CD4-positive, alpha-beta T cell treated with Interleukin-4 for 1 hour (primary cell): ENCODE measurements at places on chromosomes 2 and 18.

- DNase-seq: no peak
Measured at GRCh38 chr2:65880436-65880835, 448.0 kb upstream of the SPRED2 start.

DNA sequence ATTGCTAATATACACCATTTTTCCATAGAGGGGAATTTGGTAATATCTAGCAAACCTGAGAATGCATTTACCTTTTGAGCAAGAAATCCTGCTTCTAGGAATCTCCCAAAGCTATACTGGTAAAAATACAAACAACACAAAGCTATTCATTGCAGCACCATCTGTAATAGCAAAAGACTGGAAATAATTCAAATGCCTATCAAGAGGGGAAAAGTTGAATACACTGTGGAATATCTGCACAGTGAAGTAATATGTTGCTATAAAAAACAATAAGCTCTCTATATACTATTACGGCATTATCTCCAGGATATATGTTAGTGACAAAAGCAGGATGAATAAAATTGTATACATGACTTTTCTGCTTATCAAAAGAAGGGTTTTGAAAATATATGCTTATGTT lies 112.3 kb upstream of the CHAC2 start:
- DNase-seq: no peak

- no peak for DNase-seq
Measured at GRCh38 chr2:32742376-32742775, 114.5 kb downstream of the TTC27 start.

DNA sequence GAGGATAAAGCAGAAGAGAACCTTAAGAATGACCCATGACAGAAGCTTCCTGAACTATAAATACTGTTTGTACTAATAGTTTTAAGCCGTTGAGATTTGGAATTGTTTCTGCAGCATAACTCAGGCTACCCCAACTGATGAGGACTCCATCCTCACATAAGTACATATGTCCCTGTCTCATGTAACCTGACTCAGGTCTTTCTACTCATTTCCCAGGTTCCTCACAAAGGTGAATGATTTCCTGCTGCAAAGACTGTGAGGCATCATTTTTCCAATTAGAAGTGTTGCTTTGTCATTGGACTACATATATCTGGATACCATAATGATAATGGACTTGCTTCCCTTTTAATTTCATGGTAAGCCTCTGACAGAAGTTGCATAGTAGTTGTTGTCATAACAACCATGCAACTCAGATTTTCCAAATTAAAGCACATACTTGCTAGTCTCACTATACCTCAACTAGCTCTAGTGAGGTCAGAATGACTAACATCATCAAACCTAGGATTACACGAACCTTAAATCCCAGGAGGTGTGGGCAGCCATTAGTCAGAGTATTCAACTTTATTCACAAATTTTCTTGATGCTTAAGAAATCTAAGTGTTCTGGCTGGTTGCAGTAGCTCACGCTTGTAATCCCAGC lies 38.0 kb upstream of the NEDD4L start:
- DNase-seq: no peak

- DNase-seq: no peak
Measured at GRCh38 chr2:62156861-62157496, 38.9 kb upstream of the B3GNT2 start.

DNA sequence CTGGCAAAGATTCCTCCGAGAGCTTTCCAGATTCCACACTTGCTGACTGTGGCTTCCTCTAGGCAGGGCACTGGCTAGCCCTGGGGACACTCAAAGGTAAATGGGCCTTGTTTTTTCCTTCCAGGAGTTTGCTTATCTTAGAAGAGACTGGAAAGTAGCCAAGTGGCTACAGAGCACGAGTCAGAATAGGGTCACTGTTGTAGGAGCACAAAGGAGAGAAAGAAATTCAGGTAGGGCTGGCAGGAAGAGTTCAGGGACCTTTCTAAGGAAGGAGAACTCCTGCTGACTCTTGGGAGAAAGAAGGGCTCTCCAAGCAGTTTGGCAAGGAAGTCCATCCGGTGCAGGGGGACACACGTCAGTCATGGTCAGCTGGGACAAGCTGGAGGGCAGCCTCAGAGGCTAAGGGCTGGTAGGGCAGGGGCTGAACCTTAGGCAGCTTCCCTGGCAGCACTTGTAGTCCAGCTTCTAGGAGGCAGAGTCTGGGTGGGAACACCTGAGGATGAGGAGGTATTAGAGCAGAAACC lies 39.5 kb downstream of the NIFK start:
- DNase-seq: no peak

GRCh38 chr2:232815569-232815968 lies 39.2 kb upstream of the KCNJ13 start:
- DNase-seq: no peak

DNA sequence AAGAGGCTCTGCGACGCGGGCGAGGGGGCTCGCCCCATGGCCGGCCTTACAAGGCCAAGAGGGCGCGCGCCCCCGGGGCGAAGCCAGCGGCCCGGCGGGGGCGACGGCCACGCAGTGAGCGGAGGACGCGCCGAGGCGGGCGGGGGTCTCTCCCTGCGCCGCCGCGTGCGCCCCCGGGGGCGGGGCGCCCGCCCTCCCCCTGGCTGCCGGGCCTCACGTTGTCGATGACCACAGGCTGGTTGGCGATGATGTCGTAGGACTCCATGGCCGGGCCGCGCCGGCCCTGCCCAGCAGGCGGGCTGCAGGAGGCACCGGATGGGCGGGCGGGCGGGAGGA lies 250 bp downstream of the ACTR1B start:
- DNase-seq: no peak

- no peak for DNase-seq
Measured at GRCh38 chr2:37784071-37784758, 112.8 kb upstream of the CDC42EP3 start.

DNA sequence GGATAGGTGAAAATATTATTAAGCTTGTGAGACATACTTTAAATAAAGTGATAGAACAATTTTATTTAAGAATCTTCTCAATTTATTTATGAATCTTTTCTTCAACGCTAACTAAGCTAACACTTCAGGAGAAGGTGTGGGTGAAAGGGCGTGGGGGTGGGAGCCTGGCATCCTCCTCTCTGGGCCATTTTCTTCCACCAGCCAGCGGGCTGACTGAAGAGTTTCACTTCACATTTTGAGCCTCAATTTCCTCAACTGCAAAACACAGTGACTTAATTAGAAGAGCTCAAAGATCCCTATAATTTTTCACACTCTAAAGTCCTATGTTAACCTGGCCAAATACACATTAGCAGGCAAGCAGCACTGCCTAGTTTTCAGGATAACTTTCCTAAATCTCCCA lies 94.8 kb downstream of the FTCDNL1 start:
- no peak for DNase-seq

- DNase-seq: peak; percentile 43
Measured at GRCh38 chr18:63518178-63519012, 23.8 kb upstream of the SERPINB12 start.

- DNase-seq: no peak
Measured at GRCh38 chr18:40897884-40898283, 1057.2 kb upstream of the PIK3C3 start.

- DNase-seq: no peak
Measured at GRCh38 chr2:236857246-236857645, 228.4 kb upstream of the COPS8 start.

DNA sequence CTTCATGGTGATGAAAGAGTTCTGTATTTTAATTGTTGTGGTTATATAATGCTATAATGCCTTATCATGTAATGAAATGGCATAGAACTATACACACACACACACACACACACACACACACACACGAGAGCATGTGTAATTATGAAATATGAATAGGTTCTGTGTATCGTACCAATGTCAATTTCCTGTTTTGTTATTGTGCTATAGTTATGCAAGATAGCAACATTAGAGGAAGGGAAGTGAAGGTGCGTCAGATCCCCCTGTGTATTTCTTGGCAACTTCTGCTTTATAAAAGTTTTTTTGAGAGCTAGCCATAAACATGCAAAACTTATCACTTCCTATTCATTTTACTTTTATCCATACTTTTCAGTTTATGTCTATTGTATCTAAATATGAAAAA lies 60.7 kb upstream of the ARHGAP15 start:
- peak; percentile 55 for DNase-seq

DNA sequence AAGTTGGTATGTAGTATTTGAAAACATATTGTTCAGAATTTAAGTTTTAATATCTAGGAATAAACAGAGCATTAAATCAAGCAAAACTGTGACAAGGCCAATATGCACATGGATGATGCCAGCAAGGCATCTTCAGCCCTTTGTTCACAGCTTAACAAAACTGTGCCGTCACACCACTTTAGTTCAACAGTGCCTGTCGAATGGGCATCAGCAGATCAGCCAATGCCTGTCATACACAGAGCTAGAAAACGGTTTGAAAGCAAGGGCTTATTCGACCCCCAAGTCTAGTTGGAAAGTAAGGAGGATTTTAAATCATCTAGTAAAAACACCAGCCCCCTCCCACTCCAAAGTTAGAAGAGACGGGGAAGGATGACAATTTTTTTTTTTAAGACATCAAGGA lies 16.7 kb downstream of the ZEB2 start:
- no peak for DNase-seq

- no peak for DNase-seq
Measured at GRCh38 chr18:64179556-64180080, 30.7 kb upstream of the LINC00305 start.

- no peak for DNase-seq
Measured at GRCh38 chr18:79203017-79203605, 133.9 kb downstream of the ATP9B start.

GRCh38 chr2:119301413-119301812 lies 65.2 kb downstream of the C2orf76 start:
- no peak for DNase-seq

- DNase-seq: no peak
Measured at GRCh38 chr2:79071078-79071477, 16.7 kb downstream of the REG1B start.

- no peak for DNase-seq
Measured at GRCh38 chr2:71498261-71498701, 44.9 kb downstream of the DYSF start.

GRCh38 chr2:102383722-102384121 lies 28.1 kb downstream of the IL18R1 start:
- no peak for DNase-seq
